ENCODE measurements at places on chromosomes 6 and 20.

- no peak for DNase-seq
These were observed 259.2 kb downstream of the ADGB start for GRCh38 chr6:146857980-146858347.

DNA sequence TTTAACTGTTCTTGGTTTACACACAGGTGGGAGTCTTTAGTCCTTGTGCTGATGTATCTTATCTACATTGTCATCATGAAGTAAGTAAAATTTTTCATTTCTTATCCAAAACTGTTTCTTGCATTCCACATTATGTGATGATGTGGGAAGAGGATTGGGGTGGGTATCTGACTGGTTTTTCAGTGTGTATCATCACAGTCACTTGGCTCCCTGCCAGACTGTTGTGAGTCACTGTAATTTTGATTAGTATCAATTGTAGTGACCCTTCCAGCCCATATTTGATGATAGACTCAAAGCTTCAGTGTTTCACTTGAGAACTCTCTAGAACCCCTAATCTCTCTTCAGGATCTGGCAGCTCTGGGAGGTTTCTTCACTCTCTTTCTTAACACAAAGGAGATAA is 84.5 kb upstream of the RIN2 start:
- peak; percentile 30 for DNase-seq

- DNase-seq: no peak
These were observed 25.1 kb downstream of the KCNQ2 start for GRCh38 chr20:63447320-63447719.

DNA sequence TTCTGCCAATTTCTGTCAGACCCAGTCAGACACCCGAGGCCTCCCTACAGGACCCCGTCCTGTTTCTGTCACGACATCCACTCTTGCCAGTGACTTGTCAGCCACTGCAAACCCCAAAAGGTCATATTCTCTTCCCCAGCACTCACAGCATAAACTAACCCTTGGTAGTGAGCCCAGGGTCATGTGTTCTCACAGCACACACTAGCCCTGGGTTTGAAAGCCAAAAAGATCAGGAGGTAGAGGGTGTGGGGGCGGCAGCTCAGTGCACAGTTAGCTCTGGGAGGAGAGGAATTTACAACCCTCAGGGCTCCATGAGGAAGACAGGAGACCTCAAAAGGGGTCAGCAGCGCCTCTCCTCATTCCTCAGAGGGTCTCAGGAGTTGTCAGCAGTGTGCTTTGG is 9.9 kb upstream of the SNX9 start:
- DNase-seq: no peak

DNA sequence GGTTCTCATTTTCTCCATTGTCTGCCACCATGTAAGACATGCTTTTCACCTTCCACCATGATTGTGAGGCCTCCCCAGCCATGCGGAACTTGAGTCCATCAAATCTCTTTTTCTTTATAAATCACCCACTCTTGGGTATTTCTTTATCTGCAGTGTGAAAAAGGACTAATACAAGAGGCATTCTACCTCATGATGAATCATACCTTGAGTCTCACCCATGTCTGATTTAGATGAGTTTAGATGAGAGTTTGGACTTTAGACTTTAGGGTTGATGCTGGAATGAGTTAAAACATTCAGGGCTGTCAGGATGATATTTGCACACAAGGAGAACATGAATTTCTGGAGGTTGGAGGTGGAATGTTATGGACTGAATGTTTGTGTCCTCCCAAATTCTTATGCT is 545.6 kb downstream of the C6orf118 start:
- DNase-seq: no peak

- no peak for DNase-seq
These were observed 90.5 kb downstream of the RNGTT start for GRCh38 chr6:88872962-88873361.

DNA sequence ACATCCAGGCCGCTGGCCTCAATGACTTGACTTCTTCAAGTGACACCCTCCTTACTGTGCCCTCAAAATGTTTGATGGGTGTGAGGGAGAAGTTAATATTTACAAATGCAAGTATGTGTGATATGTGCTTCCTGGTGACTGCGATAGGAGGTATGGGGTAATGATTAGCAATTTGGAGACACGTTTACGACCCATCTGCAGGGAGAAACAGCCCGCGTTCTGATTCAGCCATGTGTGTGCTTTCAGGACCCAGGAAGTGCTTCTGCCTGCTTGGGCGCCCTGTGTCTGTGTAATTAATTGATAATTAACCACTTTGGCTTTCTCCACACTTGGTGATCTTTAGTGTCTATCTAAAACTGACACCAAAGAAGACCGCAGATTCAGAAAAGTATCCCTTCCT is 25.0 kb downstream of the SIRPA start:
- no peak for DNase-seq

DNA sequence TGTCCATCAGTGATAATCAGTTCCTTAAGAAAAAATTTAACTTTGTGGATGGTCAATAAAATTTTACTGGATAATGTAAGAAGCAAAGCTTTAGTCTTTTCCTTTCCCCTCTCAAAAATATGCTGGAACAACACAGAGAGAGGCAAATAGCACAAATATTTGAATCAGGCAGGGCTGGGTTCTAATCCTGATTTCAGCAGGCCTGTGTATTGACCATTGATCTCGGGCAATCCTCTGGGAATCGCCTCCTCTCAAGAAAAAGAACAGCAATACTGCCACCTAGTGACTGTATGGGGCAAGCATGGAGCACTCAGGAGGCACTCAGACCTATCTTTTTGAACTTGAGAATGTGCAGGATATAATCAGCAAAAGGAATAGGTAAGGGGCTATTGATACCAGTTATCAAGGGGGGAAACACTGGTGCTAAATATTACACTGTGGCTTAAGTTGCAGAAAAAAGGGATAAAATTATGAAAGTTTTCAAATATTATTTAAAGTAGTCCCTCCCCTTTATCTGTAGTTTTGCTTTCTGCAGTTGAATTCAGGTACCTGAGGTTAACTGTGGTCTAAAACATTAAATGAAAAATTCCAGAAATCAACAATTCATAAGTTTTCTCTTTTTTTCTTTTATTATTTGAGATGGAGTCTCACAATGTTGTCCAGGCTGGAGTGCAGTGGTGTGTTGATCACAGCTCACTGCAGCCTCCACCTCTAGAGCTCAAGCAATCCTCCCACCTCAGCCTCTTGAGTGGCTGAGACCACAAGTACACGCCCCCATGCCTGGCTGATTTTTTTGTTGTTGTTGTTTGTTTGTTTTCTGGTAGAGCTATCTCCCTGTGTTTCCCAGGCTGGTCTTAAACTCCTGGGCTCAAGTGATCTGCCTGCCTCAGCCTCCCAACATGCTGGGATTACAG is 91.8 kb upstream of the NHSL1 start:
- DNase-seq: peak; percentile 68

DNA sequence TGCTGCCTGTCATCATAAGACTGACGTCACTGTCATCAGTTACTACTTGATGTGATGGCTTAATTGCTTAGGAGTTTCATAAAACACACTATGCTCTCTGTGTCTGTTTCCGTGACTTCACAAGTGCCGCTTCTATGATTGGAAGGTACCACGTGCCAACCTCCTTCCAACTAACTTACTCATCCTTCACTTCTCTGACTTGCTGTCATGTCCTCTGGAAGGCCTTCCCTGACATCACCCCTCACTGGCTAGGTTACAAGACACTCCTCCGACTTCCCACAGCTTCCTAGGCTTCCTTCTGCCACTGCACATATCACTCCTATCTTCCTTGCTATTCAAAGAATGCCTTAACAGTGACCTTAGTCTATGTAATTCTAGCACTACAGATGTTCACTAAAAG is 20.4 kb downstream of the SERINC3 start:
- peak; percentile 72 for DNase-seq

GRCh38 chr20:25251558-25251957 is 3.7 kb downstream of the PYGB start:
- no peak for DNase-seq

DNA sequence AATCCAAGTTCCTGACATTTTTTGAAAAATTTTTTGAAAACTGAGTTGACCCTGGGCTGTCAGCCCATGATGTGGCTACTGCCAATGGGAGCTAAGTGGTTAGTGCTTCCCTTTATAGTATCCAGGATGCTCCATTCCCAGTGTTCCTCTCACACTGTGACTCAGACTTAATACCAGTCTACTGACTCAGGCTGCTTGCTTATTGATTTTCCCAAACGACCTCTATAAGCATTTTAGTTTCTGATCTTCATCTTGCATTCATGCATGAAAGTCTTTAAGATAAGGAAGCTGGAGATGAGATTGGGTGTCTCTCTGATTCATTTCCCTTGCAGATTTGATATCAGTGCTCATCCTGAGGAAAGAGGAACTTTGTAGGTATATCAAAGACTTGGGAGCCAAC is 560.0 kb downstream of the TBC1D32 start:
- peak; percentile 71 for DNase-seq

DNA sequence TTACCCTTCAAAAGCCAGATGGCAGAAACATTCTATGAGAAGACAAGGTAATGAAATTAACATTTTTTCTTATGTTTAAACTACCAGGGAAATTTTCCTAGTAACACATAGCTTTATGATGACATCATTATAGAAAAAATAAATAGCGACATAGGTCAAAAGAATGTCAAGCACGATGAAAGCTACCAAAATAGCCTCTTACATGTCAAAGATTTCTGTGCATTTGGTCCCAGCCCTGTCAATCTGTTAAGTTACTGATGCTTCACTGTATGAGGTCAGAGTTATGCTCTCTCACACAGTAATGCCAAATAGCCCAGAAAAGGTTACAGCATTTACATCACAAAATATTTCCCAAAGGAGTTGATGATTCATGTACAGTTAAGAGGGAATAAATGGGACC is 199.8 kb upstream of the DEFB112 start:
- DNase-seq: peak; percentile 4

GRCh38 chr6:134636186-134636799 is 313.6 kb downstream of the ALDH8A1 start:
- no peak for DNase-seq

GRCh38 chr6:150634964-150635292 is 35.2 kb downstream of the PLEKHG1 start:
- DNase-seq: no peak

- no peak for DNase-seq
These were observed 81.3 kb downstream of the CDC5L start for GRCh38 chr6:44468835-44469234.

DNA sequence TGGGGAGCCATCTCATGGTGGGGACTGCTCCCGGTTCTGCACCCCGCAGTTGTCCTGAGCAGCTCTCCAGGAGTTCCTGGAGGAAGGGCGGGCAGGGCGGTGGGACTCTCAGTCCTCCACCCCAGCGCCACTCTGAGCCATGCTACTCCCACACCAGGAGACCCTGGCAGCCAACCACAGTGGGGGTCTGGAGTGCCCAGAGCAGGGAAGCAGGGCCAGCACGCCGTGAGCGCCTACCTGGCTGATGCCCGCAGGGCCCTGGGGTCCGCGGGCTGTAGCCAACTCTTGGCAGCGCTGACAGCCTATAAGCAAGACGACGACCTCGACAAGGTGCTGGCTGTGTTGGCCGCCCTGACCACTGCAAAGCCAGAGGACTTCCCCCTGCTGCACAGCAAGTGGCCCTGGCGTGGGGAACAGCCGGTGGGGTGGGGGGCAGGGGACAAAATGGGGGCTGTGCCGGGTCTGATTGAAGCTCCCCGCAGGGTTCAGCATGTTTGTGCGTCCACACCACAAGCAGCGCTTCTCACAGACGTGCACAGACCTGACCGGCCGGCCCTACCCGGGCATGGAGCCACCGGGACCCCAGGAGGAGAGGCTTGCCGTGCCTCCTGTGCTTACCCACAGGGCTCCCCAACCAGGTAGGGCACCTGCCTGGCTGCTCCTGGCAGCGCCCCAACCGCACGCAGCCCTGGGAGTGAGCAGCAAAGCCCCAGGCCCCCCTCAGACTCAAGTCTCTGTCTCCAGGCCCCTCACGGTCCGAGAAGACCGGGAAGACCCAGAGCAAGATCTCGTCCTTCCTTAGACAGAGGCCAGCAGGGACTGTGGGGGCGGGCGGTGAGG is 1.6 kb upstream of the TNFRSF6B start:
- no peak for DNase-seq

GRCh38 chr6:108359901-108360882 is 65.3 kb downstream of the AFG1L start:
- peak; percentile 19 for DNase-seq

DNA sequence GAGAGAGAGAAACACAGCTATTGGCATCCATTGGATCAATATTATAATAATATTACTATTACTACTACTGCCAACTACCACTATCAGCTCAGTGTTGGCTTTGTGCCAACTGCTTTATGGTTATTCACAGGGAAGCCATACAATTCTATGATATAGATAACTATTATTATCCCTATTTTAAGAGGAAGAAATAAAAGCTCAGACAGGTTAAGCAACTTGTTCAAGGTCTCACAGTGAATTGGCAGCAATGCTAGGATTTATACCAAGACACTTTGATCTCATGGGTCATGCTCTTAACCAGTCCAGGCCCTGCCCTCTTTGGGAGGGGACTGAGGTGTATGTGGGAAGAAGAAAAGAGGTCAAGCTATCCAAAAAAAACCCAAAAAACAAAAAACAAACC is 82.0 kb upstream of the TRAF3IP2 start:
- no peak for DNase-seq

GRCh38 chr20:62400541-62400940 is 6.5 kb downstream of the CABLES2 start:
- no peak for DNase-seq

DNA sequence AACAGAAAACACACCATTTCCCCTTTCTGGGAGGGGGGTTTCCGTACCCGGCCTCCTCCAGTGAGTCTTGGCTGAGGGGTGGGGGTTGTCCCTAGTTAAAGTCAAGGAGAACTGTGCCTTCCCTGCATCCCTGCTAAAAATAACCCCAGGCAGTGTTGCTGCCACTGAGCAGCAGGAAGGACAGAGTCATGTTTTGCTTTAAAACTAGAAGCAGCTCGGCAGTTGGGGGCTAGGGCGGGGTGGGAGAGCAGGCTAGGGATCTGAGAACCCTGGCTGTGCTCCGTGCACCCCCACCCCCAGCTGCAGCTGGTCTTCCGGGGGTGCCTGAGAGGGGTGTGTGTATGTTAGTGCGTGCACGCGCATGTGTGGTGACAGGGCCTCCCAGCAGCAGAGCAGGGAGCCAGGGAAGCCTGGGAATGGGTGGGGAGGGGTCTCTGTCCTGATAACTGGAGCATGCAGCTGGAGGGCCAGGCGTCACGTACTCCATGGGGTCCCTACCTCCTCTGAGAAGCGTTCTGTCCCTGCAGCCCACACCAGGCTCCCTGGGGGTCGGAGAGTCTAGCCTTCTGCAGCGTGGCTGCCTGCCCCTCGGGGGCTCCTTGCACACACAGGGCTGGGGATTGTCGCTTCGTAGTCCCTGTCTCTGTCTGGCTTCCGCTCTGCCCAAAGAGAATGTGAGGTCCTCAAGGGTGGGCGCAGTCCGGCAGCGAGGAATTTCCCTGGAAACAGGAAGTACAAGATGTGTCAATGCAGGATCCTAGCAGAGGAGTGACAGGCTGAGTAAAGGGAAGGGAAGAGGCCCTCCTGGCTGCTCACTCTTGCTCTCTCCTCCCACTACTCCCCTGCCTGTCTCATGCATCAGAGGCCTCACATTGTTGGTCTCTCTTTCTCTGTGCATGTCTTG is 16.8 kb upstream of the ARMC12 start:
- peak; percentile 69 for DNase-seq

- DNase-seq: no peak
These were observed 557.4 kb upstream of the EYS start for GRCh38 chr6:66264376-66264775.

GRCh38 chr20:9454791-9455190 is 59.6 kb upstream of the LAMP5 start:
- peak; percentile 4 for DNase-seq

Data from fibroblast of skin of right biceps (primary cell).